ENCODE measurements at places on chromosomes 7 and 10.

DNA sequence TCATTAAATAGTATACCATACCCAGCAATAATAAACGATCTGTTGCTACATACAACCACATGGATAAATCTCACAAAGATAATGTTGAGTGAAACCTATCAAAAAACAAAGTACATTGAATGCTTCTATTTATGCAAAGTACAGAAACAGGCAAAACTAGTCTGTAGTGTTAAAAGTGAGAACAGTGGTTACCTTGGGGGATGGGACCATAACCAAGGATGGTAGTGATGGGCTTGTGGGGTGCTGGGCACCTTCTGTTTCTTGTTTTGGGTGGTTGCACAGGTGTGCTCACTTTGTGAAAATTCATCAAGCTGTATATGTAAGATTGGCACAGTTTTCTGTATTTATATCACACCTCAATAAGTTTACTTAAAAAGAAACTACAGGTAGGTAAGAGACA lies 105.7 kb downstream of the ATE1 start:
- DNase-seq = no peak

DNA sequence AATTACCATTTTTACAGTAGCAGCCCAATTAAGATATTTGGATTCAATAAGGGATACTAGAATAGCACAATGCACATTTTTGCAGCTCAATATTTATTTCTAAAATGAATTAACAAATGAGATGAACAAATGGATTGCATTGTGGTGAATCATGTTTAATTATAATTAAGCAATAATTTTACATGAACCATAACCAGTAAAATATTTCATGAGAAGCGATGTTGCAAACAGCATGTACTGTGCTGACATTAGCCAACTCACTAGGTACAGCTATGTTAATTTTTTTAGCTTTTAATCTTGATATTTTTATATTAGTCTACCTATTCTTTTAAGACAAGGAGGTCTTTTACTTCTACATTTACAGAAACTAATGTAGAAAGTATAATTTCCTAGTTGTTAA lies 399.1 kb upstream of the AKR1E2 start:
- DNase-seq = no peak

- no peak for DNase-seq
Observed at GRCh38 chr10:102269017-102269416, 23.7 kb downstream of the GBF1 start.

GRCh38 chr10:5890452-5890915 lies 441 bp downstream of the FBH1 start:
- no peak for DNase-seq

Measured in PC-9 (cell line).